ENCODE measurements at places on chromosomes 5 and 9.
A peak's percentile ranks its signal among the peaks of the same experiment; 100 is the strongest.

DNA sequence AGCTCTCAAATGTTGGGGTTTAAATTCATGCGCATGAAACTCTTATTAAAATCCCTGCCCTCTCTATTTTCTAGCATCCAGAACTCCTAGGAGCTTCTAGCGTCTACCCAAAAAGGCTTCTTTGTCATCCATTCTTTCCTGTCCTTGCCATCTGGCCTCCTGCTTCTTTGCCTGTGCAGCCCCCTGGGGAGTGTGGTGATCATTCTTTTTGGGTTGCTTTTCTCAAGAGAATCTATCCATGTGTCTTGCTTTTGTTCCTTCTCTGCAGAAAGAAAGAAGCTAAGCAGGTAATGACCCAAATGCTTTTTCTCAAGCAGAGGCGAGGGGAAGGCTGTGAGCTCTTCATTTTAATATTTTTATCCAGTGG, 26.6 kb downstream of the SKP2 start:
- DNase-seq, result no peak

DNA sequence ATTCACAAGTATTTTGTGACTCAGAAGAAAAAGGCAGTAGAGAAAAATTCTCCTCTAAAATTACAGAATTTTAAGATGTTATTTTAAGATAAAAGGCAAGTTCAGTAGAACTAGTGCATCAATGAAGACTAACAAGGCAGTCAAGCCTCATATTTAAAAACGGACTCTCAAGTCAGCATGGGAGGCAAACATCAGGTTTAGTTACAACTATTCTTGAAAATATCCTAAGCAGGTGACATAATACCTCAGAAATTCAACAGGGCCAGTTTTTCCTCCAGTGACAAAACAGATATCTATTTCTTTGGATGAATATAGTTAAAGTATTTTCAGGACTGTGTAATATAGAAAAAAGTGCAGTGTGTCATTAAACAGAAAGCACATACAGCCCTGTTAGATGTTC, 194.0 kb upstream of the NMUR2 start:
- DNase-seq, result no peak

DNA sequence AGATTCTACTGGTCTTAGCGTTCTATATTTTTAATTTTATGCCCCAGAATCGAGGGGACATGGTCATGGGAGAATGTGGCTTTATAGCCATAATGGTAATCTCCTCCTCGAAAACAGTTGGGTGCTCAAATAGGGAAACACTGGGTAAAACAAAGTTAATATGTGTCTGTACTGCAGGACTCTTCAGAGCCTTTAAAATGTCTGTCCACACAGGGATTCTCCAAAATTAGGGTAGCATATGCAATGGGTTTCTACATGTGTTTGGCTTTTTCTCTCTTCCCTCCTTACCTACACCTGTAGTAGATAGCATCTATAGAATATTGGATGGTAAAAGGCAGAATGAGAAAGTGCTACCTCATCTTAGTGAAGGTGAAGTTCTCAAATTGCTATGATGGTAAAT, 130.0 kb upstream of the NR3C1 start:
- no peak for DNase-seq

DNA sequence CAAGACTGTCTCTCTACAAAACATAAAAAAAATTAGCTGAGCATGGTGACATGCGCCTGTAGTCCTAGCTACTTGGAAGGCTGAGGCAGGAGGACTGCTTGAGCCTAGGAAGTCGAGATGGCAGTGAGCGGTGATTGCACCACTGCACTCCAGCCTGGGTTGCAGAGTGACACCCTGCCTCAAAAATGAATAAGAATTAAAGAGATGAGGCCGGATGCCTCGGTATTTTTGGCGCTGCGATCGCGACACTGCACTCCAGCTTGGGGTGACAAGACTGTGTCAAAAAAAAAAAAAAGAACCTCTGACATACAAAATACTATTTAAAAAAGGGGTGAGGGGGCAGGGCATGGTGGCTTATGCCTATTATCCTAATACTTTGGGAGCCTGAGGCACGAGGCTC, 7.3 kb downstream of the GPBP1 start:
- no peak for DNase-seq

GRCh38 chr5:107337281-107337680, 333.5 kb downstream of the EFNA5 start:
- DNase-seq, result no peak

- DNase-seq, result no peak
Observed at GRCh38 chr9:99635032-99635431, 186.7 kb upstream of the NR4A3 start.

DNA sequence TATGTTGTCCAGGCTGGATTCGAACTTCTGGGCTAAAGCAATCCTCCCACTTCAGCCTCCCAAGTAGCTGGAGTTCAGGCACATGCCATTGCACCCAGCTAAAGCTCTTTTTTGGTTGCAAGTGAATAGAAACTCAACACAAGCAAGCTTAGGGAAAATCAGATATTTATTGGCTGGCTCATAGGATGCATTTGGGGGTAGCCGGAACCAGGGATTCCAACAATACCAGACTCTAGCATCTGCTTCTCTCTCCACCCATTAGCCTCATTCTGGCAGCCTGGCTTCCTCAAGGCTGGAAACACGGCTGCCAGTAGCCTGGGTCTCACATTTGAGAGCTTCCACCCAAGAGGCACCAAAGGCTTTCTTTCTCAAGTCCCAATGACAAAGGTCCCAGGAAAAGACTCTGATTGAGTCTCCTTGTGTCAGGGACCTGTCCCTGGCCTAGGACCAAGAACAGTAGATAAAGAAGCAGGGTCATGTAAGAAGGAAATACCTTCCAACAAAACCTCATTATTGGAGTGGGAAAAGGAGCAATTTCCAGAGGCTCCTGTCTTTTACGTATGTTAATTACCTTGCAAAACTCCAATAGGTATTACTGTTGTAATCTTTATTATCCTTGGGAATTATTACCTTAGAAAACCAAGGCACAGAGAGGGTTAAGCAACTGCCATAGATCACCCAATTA, 23.0 kb upstream of the B4GALT1 start:
- no peak for DNase-seq

DNA sequence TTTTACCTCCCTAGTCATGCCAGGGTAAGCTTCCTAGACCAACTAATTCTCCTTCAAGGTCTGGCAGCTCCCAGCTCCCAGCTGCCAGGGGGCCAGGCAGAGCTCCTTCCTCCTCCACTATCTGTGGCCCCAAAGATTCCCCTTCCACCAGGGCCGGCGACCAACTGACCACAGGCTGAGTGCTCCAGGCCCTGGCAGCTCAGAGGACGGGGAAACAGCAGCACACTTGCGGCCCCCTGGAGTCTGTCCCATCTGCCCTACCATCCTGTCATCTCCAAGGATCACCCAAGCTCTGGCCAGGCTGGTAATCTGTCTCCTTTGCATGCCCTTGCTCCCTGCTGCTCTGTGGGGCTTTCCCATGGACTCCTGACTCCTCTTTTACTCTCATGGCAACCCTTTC, 31.2 kb upstream of the BASP1 start:
- DNase-seq, result no peak

DNA sequence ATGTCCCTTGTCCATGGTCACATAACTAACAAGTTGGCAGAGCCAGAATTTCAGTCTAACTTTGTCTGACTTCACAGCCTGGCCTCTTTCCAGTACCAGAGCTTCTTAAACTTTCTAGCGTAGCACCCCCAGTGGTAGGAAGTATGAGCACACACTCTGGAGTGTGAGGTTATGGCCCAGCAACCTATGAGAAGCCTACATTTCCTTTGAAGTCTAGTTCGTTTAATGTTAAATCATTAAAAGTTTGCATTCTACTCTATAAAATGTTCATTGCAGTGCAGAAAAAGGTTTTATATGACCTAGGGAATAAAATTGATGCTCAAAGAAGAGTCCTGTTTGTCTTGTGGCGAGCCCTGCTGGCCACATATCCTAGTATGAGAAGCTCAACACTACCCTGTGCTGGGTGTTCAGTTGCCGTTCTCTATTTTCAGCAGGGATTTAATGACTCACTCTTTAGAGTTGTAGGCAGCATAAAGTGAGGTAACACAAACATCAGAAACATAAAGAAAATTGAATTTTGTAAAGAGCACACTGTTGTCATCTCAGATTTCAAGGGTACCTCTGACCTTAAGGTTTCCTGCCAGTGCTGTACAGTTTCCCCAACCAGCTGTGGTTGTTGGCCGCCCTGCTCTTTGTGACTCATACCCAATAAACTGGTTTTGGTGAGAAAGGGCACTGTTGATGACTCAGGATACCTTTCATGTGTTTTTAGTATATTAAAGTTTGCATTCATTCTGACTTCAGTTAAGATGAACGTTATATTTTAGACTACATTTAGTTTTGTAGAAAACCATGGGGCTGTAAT, 14.3 kb downstream of the MCCC2 start:
- DNase-seq, result peak; percentile 44

- no peak for DNase-seq
Observed at GRCh38 chr5:178469975-178470759, 120.0 kb downstream of the COL23A1 start.

GRCh38 chr5:38707352-38708210, 138.2 kb upstream of the OSMR start:
- DNase-seq, result no peak

DNA sequence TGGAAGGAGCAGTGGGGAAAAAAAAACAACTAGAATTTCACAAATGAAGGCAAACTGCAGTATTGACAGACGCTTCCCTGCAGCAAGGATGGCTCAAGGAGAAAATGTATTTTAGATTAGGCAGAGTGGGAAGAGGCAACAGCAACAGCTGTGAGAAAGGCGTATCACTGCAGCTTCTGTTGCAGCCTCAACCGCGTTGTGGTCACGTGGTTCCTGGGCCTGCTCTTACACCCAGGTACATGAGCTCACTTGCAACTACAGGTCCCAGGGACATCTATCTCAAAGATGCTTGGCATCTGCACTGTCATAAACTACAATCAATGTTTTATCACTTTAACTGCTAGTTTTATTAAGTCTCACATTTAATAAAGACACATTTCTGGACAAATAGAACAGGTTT, 36.0 kb upstream of the GOLM1 start:
- no peak for DNase-seq

GRCh38 chr5:113236536-113237288, 198.1 kb downstream of the TSSK1B start:
- no peak for DNase-seq

DNA sequence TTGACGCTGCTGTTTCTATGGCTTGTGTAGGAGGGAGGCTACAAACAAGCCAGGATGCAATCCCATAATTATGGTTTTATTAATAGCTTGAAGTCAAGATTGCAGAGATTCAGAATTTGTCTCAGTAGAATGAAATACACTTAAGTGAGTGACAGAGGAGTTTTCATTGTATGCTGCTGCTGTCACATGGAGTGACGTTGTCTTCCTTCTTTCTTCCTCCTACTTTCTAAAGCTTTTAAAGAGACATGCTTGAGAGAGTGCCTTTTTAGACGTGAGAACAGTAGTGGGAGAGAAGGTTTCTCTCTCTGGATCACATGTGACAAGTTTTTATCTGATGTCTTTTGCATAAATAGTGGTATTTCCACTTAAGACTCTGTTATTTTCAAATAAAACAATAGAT, 48.9 kb downstream of the MACIR start:
- DNase-seq, result no peak

GRCh38 chr5:133032852-133033742, 6.7 kb upstream of the ZCCHC10 start:
- no peak for DNase-seq

- no peak for DNase-seq
Observed at GRCh38 chr9:17005056-17005823, 129.6 kb upstream of the CNTLN start.

DNA sequence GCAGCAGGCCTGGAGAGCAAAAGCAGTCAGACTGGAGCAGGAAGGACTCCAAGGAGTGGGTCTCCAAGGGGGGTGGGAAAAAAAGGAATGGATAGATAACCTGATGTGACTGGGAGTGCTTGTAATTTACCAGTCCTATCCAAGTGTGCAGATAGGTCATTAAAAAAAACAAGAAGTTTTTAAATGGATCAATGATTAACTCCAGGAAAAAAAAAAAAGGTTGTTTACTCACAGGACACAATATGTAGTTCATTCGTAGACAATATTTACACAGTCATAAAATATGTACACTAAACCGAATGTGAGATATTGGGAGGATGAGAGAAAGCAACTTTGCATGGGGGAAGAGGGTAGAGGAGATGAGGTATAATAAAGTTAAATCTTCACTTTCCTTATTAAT, 20.4 kb downstream of the ZBTB5 start:
- no peak for DNase-seq

GRCh38 chr5:35036536-35036935, 11.2 kb downstream of the AGXT2 start:
- no peak for DNase-seq

DNA sequence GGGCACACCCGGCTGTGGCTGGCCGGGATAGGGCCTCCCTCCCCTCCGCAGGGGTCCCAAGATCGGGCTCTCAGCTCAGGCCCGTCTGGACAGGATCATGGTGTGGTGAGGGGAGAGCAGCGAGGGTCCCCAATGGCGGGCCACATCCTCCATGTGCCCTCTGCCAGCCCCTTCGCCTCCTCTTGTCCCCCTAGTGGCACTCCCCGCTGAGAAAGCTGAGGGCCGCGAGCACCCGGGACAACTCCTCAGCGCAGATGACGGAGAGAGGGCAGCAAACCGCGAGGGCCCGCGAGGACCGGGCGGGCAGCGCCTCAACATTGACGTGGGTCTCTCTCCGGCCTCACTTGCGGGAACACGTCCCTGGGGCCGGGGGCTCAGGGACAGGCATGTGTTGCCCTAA, 24.6 kb downstream of the NKD2 start:
- DNase-seq, result no peak

DNA sequence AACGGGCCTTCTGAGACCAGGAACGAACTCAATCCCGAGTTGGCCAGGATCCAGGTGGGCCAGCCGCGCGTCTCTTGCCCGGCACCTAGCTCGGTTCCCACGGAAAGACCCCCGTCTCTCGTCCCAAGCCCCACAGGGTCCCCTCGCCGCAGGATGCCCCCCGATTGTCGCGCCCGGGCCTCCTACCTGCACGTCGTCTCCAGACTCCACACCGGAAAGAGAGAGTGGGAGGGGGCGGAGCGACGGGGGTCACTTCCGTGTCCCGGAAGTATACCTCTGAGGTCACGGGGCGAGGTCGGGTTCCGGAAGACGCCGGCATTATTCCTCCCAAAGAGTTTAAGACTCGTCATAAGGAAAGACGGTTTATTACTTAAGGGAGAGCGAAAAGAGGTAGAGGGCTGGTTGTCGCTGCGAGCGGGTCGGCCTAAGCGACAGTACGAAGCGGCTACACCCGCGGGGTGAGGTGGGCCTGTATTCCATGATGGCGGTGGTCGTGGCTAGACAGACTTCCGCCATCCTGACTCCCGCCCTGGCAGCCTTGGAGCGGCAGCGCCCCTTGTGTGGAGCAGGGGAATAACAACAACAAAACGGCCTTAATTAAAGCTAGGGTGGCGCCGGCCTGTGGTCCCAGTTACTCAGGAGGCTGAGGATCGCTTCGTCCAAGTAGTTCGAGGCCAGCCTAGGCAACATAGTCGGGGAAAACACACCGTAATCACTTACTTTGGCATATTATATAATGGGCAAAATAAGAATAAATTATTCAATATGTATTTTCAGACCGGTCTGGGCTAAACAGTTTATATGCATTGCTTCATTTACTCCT, at the start of gene RPS14:
Gene RPS14 (minus strand): TSS at position 223 of the 823 bp plus-strand sequence. CDS start 2,006 bp downstream, outside the sequence.
- DNase-seq, result peak; percentile 87

GRCh38 chr5:157343842-157344790, 78.2 kb downstream of the CYFIP2 start:
- no peak for DNase-seq

Measured in activated CD8-positive, alpha-beta memory T cell treated with anti-CD3 and anti-CD28 coated beads for 4 hours (primary cell).